Frontal cortex (tissue), 4 donors: ENCODE measurements at places on chromosomes 5 and 9. TPM values are rescaled to one million over a fixed set of nuclear protein-coding genes. Genes with fewer than 3 reads are reported as not detected.

- DNase-seq: no peak
These were observed 1.0 kb upstream of the F2R start for GRCh38 chr5:76714751-76715485.

- no peak for DNase-seq
These were observed 339.2 kb downstream of the ARL15 start for GRCh38 chr5:53971131-53971530.

GRCh38 chr5:116970318-116970717 is 395.7 kb upstream of the SEMA6A start:
- DNase-seq: no peak

DNA sequence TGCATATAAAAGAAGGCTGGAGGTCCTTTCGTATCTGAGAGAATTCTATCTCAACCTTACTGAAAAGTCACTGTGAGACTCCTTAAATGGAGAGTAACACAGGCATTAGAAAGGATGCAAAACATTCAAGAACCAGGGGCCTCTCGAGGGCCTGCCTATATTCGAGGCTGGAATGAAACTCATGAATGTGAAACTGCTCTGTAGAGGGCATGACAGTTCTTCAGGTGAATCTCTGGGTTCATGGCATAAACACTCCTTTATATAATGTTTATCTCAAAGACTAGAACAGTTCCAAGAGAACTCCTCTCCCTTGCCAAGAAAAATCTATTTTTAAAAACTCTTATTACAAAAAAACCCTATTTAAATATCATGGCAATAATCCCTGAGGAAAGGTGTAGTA is 113.9 kb downstream of the SEC61B start:
- DNase-seq: no peak

DNA sequence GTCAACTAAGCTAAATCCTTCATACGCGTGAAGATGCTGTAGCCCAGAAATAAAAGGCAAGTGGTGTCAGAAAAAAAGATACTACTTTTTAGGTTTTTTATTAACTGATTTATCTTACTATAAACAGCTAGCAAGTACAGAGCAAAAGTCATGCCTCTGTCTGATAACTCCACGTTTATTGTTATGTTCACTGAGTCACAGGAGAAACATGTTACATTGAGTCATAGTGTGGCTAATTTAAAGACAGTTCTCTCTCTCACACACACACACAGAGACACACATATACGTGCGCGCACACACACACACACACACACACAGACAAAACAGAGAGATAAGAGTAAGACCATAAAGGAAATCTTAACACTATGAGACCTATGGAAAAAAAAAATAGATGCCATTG is 770.0 kb upstream of the CDH10 start:
- no peak for DNase-seq

The CD74 gene
- 3.3 TPM for total RNA-seq

GRCh38 chr5:137712139-137712667 is 23.7 kb downstream of the KLHL3 start:
- no peak for DNase-seq

The FAM221B gene
- not detected for total RNA-seq

- no peak for DNase-seq
These were observed 403.1 kb upstream of the WWC1 start for GRCh38 chr5:167888393-167888792.

The LIFR gene
- total RNA-seq: 48.1 TPM
